ENCODE measurements at places on chromosomes 2 and 18.

DNA sequence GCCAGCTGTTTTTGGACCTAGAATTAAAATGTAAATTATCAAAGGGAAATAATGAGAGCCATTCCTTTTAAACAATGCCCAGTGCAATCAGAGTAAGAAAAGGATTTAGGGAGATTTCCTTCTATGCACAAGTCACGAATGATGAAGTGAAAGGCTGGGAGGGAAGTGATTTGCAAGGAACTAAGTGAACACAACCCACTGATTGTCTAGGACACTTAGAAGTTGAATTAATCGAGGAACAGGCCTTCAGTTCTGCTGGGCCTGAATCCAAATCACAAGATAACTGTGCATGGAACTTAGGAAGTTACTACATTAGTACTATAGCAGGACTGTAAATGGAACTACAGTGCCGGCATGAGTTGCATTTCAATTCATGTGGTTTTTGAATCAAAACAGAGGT is 17.7 kb downstream of the MAP2 start:
- DNase-seq, result no peak

DNA sequence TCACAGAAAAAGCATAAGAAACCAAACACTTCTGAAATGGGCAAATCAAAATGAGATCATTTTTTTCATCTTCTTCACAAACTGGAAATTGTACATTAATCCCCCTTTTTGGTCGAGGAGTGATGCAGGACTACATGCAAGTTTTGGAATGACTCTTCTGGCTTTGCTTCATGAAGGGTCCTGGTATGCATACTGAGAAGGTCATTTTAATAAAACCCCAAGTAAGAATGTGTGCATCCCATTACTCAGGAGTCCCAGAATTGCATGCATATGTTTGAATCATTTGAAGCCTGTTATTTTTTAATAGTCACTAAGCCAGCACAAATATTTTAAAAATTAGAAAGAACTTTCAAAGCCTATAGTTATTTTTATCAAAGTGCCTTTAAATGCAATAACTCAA is 16.7 kb upstream of the EHBP1 start:
- DNase-seq, result no peak

GRCh38 chr2:27134781-27135477 is 493 bp upstream of the PREB start:
- DNase-seq, result no peak

GRCh38 chr18:57502624-57503023 is 67.5 kb downstream of the ONECUT2 start:
- no peak for DNase-seq

DNA sequence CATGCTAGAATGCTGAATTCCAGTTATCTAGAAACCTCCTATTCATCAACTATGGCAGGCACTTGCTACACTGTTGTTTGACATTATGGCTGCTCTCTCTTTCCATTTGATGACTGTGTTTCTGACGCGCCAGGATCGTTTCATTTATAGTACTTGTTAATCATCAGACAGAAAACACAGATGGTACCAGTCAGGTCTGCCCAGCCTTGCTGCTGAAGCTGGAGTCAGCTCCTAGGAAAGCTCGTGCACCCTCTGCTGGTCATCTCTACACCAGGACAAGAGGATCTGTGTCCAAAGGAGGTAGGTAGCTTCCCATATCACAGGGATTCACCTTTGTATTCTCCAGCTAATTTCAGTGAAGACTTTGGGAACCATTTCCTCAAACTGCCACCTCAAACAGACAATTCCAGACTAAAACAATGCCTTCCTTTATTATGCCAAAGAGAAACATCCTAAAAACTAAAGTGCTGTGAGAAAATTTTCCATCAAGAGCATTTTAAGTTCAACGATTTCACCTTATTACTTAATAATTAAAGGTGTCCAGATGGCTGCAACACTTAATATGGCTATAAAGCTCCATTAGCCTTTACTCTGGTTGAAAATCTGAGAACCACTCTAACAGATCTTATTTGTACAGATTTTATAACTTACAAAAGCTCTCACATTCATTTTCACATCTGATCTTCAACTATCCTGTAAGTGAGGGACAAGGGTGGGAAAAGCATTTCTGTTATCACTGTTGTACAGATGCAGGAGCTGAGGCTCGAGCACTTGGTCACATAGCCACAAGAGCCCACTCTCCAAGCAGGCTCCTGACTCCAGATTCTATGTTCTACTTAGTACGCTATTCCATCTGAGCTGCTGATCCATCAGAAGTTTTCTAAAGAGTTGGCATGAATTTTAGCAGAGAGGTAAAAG is 17.5 kb downstream of the METTL8 start:
- DNase-seq, result peak; percentile 87

- DNase-seq, result no peak
These were observed 460.5 kb downstream of the ERBB4 start for GRCh38 chr2:212078103-212078502.

DNA sequence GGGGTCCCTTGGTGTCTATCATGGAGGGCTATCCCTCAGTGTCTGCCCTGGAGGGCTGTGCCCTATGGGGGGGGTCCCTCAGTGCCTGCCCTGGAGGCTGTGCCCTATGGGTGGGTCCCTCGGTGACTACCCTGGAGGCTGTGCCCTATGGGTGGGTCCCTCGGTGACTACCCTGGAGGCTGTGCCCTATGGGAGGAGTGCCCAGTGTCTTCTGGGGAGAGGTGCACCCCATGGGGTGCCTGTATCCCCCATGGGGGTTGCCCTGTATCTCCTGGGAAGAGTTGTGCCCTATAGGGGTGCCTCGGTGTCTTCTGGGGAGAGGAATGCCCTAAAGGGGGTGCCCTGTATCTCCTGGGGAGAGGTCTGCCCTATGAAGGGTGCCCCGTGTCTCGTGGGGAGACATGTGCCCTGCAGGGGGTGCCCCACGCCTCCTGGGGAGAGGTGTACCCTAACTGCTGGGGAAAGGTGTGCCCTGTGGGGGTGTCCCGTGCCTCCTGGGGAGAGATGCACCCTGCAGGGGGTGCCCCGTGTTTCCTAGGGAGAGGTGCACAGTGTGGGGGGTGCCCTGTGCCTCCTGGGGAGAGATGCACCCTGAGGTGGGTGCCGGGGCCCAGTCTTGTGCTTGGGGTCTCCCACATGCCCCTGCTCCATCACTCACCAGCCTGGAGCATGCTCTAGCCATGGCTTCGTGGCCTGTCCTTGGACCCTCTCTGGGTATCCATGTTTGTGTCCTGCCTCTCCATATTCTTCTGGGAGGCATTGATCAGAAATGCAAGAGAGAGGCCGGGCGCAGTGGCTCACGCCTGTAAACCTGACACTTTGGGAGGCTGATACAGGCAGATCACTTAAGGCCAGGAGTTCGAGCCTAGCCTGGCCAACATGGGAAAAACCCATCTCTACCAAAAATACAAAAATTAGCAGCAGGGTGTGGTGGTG is 215.6 kb downstream of the HDAC4 start:
- no peak for DNase-seq

DNA sequence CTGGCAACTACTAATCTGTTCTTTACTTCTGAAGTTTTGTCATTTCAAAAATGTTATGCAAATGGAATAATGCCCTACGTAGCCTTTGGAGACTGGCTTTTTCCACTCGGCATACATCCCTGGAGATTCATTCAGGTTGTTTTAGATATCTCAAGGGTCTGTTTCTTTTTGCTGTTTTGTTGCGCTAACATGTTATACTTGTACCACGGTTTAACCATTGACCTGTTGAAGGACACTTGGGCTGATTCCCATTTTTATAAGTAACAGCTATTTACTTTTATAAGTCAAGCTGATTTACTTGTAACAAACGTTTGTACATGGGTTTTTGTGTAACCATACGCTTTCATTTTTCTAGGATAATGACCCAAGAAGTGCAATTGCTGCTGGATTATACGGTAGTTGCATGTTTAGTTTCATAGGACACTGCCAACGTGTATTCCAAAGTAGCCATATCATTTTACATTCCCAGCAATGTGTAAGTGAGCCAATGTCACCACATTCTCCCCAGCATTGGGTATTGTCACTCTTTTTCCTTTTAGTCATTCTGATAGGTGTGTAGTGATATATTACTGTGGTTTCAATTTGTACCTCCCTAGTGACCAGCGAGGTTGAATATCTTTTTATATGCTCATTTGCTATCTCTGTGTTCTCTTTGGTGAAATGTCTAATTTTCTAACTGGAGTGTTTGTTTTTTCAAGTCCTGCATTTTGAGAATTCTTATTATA is 36.5 kb upstream of the STAT4 start:
- no peak for DNase-seq

GRCh38 chr2:158509928-158510797 is 53.4 kb downstream of the PKP4 start:
- DNase-seq, result no peak

- no peak for DNase-seq
These were observed 1.7 kb downstream of the PRELID3A start for GRCh38 chr18:12409469-12409868.

DNA sequence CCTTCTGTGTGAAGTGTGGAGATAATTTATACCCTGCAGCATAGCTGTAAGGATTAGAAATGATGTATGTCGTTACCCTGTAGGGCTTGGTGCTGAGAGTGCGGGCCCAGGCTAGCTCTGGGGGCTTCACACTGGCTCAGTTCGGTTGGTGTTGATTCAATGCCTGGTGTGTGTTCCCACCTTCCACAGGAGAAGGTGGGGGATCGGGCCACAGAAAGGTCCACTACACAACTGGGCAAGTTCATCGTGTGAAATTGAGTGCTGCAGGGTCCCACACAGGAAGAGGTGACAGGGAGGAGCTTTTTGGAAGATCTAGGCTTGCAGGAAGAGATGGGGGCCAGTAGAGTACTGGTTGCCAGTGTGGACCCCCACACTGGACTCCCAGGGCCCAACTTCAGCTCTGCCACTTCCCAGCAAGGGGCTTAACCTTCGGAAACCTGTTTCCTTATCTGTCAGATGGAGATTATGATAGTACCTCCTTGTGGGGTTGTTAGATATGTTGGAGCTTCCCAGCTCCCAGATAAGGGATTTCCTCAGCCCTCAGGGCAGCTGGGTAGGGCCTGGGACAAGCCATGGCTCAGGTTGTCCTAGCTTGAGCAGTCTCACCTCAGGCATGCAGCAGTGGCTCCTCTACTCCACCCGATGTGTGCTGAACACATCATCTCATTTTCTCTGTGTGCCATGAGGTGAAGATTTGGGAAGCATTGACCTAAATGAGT is 71.5 kb downstream of the TMEM247 start:
- no peak for DNase-seq

GRCh38 chr2:128076461-128077106 is 14.4 kb upstream of the UGGT1 start:
- no peak for DNase-seq

DNA sequence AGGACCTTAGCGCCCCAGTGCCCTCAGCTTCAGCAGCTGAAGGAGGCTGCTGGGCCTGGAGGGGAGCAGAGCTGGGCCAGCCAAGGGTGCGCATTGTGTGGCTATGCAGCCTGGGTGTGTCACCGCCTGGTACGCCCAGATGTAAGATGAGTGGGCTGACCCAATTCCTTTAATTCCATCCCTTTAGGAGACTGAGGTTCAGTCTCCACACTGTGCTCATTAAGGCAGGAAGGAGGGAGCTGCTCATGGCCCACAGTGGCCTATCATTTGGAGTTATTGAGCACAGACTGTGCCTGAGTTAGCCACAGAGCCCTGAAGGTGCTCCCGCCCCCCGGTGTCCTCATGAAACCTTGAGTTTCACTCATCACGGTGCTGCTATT is 194.1 kb upstream of the GLI2 start:
- DNase-seq, result no peak

DNA sequence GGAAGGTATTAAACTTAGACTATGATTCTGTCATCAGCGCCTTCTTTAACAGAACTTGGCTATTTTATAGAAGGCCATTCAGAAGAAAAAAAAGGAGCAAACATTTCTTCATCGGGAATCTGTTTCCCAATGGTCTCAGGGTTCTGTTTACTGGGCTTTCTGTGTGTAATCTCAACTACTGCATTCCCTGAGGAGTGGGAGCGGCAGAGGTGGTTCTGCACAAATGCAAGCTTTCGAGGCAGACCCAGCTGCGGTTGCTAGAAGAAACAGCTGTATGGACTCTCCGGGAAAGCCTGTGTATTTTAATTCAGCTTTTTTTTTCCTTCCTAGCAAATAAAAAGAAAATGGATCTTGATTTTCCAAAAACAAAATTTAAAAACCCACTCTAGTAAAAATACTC is 250.7 kb downstream of the NAPG start:
- DNase-seq, result no peak

- no peak for DNase-seq
These were observed 9.3 kb upstream of the EFHD1 start for GRCh38 chr2:232623768-232624765.

- DNase-seq, result no peak
These were observed 67.4 kb downstream of the POLE4 start for GRCh38 chr2:75025633-75026380.

- DNase-seq, result no peak
These were observed 19.3 kb downstream of the STK36 start for GRCh38 chr2:218691234-218691633.

- no peak for DNase-seq
These were observed 273.7 kb upstream of the KYNU start for GRCh38 chr2:142603759-142604158.

DNA sequence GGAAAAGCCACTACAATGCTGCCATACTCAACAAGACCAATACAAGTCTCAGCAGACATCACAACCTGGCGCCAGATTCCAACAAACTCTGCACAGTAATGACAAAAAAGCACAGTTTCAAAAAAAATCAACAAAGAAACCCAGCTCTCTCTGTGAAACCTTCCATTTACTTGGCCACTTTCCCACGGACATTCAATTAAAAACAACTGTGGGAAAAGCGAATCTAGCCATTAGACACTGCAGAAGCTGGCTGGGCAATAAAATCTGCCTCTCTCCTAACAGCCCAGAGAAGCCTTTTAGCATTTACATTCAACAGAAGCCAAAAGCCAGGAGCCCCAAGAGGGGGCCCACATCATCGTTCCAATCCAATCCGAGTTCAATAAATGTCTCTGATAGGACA is 128.9 kb downstream of the HDAC4 start:
- no peak for DNase-seq

- peak; percentile 20 for DNase-seq
These were observed 20.5 kb downstream of the APLF start for GRCh38 chr2:68487773-68488355.

DNA sequence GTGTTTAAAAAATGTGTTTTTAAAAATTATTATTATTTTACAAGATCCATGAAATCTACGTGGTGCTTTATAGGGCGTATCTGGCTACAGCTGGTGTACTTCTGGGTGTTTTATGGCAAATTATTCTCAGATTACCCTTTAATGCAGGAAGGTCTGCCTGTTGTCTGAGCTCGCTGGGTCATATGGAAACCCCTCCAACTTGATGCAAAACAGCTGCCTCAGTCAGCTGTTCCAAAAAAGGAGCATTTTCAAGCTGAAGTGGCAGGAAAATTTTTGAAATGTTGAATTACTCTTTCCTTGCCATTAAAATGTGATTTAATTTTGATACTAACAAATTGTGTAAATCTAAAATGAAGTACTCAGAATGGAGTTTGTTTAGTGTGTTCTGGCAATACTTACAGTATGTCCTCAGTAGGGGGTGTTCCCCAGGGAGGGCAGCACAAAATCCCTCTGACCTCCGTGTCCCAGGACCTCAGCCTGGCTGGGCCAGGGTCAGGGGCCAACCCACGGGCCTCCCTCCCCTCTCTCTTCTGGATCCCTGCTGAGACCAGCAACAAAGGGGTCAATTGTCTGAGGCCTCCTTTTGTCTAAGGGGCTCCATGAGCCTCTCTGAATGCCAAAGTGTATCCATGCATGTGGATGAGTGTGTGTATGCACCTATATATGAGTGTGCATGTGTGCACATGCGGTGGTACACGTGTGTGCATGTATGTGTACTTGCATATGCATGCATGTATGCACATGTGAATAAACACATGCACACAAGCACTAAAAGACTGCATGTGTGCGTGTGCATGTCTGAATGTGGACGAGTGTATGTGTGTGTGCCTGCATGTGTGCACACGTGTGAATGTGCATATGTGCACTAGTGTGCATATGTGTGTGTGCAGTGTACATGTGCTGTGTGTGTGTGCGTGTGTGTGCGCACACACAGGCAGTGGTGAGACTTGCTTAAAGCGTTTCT is 105.4 kb downstream of the ACOXL start:
- no peak for DNase-seq
